Cerebellar cortex (tissue), 1 donor: ENCODE measurements at places on chromosomes 2 and 18.
A peak's percentile ranks its signal among the peaks of the same experiment; 100 is the strongest.

- DNase-seq: no peak
Observed at GRCh38 chr2:20491739-20492531, 45.1 kb downstream of the RHOB start.

DNA sequence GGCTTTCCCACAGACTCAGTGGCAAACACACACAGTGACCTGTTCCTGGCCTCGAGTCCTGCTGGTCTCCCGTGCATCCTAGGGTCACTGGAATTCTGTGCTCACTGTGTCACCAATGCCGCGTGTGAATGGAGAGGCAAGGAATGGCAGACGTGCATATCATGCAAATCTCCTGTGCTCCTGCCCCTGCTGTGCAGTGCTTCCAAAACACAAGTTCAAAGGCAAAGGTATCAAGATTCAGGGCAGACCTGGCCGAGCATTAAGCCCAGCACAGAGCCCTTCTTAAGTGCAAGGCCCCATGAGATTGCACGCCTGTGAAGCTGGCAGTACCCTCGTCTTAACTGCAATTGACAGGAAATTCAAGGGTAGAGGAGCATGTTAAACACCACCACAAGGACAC lies 129.1 kb downstream of the NDUFA10 start:
- DNase-seq: no peak

DNA sequence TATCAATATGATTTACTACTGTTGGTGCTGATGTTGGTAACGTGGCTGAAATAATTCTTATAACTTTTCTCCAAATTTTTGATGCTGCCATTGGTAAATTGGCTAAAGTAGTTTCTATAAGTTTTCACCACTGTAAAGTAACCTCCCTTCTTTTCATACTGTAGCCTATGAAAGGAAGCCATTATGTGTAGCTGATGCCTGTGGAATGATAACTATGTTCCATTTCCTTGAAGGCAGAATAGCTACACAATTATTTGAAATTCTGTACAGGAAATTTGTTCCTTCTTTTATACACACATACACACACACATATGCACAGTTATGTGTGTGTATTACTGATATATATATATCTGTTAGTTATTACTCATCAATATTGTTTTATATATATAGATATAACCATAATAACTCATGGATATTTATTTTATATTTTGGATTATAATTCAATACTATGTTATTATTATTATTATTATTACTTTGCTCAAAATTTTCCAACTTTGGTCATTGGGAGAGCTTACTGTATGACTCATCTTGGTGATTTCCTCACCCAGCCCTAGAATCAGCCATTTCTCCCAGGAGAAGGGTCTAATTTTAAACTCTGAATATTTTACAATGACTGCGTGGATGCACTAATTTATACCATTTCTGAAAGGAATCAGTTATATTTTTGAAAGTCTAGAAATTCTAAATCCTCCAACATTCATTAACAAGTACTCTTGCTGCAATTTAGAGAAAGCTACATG lies 1677.7 kb downstream of the SUCLG1 start:
- no peak for DNase-seq

GRCh38 chr18:24112874-24113615 lies 25.8 kb upstream of the CABYR start:
- no peak for DNase-seq

DNA sequence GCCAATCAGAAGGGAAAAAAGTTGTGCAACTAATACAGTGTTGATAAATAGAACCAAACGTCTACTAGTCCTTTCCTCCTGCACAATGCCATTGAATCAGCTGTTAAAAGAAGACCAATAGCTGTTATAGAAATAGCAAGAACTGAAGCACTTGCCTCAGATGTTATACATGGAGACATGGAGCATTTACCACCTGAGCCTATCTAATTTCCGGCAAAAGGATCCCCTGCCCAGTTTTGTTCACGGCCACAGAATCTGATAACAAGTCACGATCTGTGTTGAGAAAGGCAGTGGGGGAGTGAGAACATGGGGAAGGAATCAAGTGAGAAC lies 285.4 kb downstream of the ZEB2 start:
- no peak for DNase-seq

GRCh38 chr2:25700221-25700660 lies 26.9 kb upstream of the DTNB start:
- peak; percentile 83 for DNase-seq

DNA sequence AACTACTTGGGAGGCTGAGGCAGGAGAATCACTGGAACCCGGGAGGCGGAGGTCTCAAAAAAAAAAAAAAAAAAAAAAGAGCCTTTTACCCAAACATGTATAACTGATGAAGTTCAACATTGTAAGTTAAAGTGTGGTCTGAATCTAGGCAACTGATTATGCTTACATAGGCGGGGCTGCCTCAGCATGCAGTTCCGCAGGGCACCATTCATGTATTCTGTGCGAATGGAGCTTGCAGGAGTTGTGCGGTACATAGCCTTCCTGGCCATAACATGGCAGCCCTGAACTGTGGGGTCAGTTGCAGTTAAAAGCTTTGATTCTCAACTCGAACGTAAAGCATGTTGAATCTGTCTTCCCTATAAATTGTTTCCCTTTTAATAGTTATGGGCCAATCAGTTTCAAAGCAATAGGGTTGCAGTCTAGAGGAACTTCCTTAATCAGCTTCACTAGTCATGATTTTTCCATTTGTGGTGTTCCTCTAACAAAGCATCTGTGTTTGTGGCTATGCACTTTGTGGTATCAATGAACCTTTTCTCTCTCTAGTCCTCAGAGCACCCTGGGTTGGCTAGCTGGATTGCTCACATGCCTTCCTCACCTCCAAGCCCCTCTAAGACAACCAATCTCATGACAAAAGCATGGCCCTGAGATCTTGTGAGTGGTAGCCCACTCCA lies 30.6 kb upstream of the CEP68 start:
- no peak for DNase-seq

DNA sequence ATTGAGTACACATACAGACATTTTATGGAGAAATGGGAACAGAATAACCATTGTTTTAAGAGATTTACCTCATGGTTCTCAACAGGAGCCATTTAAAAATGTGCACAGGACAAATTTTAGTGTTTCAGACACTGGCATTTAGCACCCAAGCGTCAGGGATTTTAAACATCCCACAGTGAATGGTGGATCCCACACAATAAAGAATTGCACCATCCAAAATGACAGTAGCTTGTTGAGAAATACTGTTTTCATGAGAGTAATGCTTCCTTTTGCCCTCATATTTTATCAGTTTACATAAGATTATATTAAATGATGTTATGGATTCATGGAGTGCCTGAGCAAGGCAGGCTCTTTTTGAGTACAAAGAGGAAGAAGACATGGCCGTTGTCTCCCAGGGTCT lies 54.0 kb downstream of the MFSD6 start:
- DNase-seq: no peak

- DNase-seq: no peak
Observed at GRCh38 chr2:22360735-22361374, 1024.1 kb upstream of the KLHL29 start.

- DNase-seq: no peak
Observed at GRCh38 chr2:84965192-84965516, 5.8 kb upstream of the KCMF1 start.
